Left hindlimb (tissue), 1 donor: ENCODE measurements at places on chromosomes 6 and 20.

DNA sequence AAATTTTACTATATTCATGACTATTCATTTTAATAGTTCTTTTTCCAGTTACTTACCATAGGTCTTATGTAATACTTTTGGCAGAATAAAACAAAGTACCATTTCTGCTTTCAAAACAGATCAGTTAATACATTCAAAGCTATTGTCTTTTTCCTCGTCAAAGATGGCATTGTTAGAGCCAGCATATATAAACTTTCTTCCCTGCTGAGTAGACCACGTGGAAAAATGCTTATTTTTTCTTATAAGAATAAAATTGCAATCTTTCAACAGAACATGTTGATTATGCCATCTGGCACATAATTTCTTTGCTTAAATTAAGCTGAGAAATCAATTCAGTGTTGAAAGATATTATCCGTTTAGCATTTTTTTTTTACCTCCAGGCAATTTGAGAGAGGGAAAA, 34.9 kb upstream of the EXOC2 start:
- DNase-seq, result no peak

GRCh38 chr20:4920655-4921054, 80.7 kb downstream of the SLC23A2 start:
- DNase-seq, result no peak

GRCh38 chr20:58310291-58310782, 822 bp downstream of the RAB22A start:
- DNase-seq, result no peak

DNA sequence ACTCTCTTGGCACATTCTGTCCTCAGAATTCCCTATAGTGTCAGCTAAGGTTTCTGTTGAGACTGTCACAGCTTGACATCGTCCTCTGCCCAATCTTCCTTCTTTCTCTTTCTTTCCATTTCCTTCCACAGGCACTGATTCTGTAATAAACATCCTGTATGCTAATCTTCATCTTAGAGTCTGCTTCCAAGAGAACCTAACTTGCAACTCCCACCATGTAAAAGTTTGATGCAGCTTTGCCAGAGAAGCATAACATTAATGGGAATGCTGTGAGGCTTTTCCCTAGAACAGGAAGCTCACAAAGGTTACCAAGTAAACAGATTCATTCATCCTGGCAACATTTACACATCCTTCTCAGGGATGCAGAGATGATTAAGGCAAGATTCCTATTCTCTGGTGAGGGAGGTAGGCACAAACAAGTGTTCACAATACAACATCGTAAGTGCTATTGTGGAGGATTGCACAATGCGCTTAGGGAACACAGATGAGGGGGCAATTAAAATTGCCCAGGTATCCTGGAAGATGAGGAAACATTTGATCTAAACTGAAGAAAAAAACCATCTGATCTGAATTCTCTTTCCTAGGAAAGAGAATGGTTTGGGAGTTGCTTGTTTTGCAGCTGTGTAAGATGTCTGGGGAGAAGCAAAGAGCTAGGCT, 74.7 kb downstream of the GRM1 start:
- DNase-seq, result no peak

GRCh38 chr6:111354758-111355555, 128.1 kb downstream of the REV3L start:
- no peak for DNase-seq

- DNase-seq, result no peak
These were observed 443.7 kb upstream of the BTBD3 start for GRCh38 chr20:11473983-11474382.

- no peak for DNase-seq
These were observed 43.4 kb upstream of the PIM1 start for GRCh38 chr6:37126493-37126958.

GRCh38 chr6:18265787-18266522, 1.6 kb upstream of the DEK start:
- no peak for DNase-seq

GRCh38 chr6:158191761-158192160, 23.6 kb downstream of the GTF2H5 start:
- no peak for DNase-seq

GRCh38 chr6:129684903-129685661, 24.9 kb downstream of the ARHGAP18 start:
- no peak for DNase-seq

- no peak for DNase-seq
These were observed 3.5 kb downstream of the MYBL2 start for GRCh38 chr20:43670423-43670822.

DNA sequence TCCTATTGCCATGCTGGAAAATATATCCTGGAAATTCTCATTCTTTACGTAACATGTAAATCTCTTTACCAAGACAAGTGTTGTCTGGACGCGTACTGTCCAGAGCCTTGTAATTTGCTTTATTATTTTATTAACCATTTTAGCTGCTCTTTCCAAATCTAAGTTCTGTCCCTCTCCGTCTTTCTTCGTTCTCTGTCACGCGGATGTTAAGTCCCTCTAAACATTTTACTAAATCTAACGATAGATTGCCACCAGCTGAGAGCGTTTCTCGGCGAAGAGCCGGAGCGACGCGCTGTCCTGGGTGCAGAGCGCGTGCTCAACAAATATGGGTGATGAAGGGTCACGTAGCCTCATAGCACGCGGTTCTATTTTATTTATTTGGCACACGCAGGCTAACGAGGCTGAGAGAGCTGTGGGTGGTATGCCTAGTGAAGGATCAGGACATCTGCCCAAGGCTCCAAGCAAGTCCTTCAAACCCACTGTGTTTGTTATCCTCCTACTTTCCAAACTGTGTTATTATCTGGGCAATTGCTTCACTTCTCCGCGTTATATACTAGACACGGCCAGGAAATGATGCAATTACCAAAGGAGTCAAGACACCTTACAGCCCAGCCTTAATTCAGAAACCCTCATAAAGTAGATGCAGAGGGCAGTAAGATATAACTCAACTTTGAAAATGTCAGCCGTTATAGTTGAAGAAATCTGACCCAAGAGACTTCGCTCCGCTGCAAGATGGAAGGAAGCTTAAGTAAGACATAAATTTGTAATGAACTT, 10.0 kb upstream of the NCOA7 start:
- DNase-seq, result peak; percentile 51

DNA sequence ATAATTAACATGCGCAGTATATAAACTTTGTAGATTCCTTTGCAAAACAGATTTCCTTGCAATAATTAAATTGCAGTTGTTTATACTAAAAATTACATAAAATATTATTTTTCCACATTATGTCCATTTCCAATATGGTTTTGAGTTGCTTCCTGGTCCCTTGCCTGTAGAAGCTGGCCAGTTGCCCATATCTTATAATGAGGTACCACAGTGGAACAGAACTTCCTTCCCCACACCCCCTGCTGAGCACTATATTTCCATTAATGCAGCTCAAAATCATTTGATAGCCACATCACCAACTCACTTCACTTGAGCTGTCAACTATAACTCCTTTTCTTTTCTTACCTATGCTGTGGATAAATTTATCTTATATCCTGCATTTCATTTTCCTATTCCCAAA, 194.6 kb downstream of the DST start:
- no peak for DNase-seq

DNA sequence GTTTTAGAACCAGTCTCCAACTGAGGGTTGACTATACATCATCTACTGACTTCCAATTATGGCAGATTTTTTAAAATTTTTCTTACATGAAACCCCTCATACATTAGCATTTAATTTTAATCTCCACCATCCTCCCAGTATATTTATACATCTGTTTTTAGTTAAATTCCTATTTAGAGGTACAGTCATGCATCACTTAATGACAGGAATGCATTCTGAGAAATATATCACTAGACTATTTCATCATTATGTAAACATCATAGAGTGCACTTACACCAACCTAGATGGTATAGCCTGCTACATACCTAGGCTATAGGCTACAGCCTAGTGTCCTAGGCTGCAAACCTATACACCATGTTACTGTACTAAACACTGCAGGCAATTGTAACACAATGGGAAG, 316.7 kb upstream of the MARCKS start:
- no peak for DNase-seq

DNA sequence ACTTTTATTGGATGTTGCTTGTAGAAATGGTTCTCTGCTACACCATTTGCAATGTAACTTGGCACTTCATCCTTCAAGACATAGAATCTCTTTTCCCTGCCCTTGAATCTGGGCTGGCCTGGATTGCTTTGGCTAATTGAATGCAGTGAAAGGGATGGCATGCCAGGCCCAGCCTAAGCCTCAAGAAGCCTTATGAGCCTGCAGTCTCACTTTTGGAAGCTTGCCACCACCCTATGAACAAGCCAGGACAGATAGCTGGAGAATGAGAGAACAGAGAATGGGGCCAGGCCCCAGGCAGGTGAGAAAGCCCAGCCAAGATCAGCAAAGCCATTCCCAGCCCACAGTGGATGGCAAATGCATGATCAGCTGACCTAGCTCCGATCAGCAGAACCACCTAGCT, 350.7 kb upstream of the RNF24 start:
- no peak for DNase-seq

DNA sequence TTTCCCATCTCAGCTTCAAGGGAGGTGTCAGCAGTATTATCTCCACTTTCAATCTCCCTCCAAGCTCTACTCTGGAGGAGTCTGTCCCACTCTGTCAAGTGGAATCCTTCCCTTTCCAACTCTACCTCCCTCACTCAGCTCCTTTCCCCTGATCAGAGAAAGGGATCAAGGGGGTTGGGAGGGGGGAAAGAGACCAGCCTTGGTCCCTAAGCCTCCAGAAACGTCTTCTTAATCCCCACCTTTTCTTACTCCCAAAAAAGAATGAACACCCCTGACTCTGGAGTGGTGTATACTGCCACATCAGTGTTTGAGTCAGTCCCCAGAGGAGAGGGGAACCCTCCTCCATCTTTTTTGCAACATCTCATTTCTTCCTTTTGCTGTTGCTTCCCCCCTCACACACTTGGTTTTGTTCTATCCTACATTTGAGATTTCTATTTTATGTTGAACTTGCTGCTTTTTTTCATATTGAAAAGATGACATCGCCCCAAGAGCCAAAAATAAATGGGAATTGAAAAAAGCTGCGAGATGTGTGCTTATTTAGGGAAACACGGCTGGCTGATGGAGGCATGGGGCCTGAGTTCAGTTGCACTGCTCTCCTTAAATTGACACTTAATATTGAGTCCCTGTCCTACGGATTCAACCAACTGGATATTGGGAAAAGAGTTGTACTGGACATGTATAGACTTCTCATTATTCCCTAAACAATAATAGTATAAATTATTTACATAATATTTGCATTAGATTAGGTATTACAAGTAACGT, 4.9 kb downstream of the TUBB start:
- DNase-seq, result no peak

- no peak for DNase-seq
These were observed 23.4 kb downstream of the MEP1A start for GRCh38 chr6:46816626-46817025.

DNA sequence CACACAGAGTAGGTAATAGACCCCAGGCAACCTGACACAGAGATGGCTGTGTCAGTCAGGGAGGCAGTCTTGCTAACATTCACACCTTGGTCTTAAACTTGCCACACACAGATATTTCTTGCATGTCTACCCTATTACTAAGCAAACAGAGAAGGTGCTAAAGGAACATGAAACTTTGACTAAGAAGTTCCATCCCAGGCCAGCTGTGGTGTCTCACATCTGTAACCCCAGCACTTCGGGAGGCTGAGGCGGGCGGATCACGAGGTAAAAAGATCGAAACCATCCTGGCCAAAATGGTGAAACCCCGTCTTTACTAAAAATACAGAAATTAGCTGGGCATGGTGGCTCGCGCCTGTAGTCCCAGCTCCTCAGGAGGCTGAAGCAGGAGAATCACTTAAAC, 222.4 kb upstream of the JARID2 start:
- no peak for DNase-seq

DNA sequence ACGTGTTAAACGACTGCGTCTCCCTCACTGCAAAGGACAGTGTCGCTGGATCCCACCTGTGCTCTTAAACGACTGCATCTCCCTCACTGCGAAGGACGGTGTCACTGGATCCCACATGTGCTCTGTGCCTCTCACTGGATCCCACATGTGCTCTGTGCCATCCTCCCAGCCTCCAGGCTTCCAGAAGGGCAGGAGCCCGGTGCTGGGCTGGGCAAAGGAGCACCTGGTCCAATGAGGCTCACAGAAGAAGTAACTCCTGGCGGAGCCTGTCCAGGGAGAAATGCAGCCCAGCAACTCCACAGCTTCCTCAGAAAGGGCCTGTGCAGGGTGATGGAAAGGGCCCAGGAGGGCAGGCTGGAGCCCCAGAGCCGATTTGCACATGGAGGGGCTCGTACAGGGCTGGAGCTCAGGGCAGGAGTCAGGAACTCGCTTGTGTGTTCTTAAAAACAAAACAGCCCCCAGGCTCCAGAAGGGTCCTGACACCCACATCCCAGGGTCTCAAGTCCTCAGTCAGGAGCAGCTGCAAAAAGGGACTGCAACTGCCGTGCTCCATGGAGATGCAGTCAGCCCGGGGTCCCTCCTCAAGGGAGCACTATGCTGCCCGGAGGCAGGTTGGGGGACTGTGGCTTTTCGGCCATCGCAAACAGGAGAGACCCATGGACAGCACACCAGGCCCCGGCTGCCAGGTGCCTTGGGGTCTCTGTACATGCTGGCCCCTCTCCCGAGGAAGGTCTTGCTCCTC, 52.7 kb downstream of the DLL1 start:
- no peak for DNase-seq
